ENCODE measurements at places on chromosomes 7 and 10.

- DNase-seq, result no peak
Measured at GRCh38 chr7:103349805-103350204, 2.4 kb downstream of the PSMC2 start.

GRCh38 chr7:1781369-1781768, 111.3 kb downstream of the ELFN1 start:
- DNase-seq, result no peak

- DNase-seq, result no peak
Measured at GRCh38 chr10:98858525-98858924, 377.1 kb downstream of the HPSE2 start.

GRCh38 chr7:130734815-130735716, 1.1 kb upstream of the KLF14 start:
- no peak for DNase-seq

- no peak for DNase-seq
Measured at GRCh38 chr10:12243864-12244620, 48.1 kb downstream of the CDC123 start.

GRCh38 chr10:4693967-4694366, 132.0 kb upstream of the AKR1E2 start:
- DNase-seq, result no peak

GRCh38 chr10:100359529-100360150, 12.6 kb downstream of the SCD start:
- DNase-seq, result no peak

- DNase-seq, result no peak
Measured at GRCh38 chr10:124351481-124352220, 67.1 kb downstream of the OAT start.

- no peak for DNase-seq
Measured at GRCh38 chr10:123039632-123039930, 30.8 kb downstream of the ACADSB start.

- DNase-seq, result no peak
Measured at GRCh38 chr10:102421507-102421756, 796 bp downstream of the FBXL15 start.

- DNase-seq, result no peak
Measured at GRCh38 chr10:69650589-69651261, 20.7 kb downstream of the FAM241B start.

GRCh38 chr7:136348542-136349192, 371.5 kb upstream of the MTPN start:
- DNase-seq, result no peak

DNA sequence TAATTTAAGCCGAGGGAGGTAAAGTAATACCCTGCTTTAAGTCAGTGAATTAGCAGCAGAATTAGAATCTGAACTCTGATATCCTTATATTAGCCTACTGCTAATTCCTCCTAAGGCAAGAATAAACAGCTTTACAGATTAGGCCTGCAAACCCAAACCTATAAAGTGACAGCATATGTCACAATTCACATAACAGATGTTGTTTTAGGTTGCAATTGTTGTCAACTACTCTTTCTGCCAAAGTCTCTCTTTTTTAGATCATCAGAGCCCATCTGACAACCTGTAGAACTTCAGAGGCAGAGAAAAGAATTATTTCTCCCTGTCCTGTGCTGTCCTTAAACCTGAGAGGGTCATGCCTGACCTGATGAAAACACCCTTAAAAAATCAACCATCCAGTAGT, 167.2 kb downstream of the PRKG1 start:
- DNase-seq, result no peak

GRCh38 chr7:156480671-156481070, 159.9 kb upstream of the RNF32 start:
- DNase-seq, result no peak

- no peak for DNase-seq
Measured at GRCh38 chr10:75294518-75294865, 58.7 kb upstream of the COMTD1 start.

DNA sequence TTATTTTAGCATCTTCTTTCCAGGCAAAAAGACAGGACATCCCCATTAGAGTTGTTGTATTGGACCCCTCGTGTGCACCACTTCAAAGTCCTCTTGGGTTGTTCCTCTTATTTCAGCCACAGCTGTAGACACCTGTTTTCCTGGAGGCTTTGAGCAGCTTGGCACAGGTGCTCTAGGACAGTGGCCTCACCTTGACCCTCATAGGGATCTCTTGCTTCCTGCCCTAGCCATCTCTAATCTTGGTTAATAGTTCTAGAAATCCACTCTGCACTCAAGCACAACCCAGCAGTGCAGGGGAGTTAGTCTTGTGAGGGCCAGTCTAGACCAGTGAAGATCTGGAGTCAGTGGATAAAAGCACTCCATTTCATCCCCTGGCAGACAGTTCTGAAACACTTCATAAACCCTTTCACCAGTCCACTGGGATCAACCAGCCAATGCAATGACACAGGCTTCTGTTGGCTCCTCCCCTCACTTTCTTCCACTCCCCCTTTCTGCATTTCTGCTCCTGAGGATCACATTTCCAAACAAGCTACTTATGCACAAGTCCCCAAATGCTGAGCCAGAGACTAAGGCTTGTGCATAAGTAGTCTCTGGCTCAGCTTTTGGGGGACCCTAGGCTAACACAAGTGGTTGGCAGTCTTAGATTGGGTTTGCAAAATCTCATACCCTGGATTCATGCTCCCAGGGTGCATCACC, 131.5 kb upstream of the LAMB4 start:
- DNase-seq, result no peak

GRCh38 chr10:3770611-3771110, 14.3 kb downstream of the KLF6 start:
- DNase-seq, result no peak

DNA sequence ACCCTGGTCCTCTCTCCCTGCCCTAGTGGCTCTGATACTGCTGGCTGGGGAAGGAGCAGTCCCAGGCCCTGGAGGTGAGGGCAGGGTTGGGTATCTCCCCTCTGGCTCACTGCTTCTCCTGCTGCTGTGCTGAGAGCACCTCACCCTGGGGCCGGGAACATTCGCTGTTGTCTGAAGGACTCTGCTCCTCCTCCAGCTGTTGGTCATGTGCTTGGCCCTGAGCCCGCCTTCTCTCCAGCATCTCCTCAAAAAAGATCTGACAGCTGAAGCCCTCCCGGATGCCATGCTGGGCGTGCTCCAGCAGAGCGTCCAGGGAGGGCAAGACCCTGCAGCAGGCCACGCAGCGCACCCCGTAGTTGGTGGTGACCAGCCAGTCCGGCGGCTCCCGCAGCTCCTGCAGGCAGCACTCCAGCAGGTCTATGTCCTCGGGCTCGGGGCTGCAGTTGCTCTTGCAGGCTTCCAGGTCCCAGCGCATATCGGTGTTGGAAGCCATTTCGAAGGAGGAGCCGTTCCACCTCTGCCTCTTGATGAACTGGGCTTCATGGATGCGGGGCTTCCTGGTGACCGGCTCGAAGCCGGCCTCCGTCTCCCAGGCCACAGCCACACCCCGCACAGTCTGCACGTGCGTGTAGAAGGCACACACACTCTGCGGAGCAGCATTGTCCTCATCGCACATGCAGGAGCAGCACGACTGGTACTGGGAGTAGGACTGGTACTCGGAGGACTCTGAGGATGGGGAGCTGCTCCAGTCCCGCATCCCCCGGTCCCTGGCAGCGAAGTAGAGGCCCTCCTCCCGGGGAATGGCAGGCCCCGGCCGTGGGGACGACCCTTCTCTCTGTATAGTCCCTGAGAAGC, 2.1 kb downstream of the FAM170B start:
- DNase-seq, result no peak

DNA sequence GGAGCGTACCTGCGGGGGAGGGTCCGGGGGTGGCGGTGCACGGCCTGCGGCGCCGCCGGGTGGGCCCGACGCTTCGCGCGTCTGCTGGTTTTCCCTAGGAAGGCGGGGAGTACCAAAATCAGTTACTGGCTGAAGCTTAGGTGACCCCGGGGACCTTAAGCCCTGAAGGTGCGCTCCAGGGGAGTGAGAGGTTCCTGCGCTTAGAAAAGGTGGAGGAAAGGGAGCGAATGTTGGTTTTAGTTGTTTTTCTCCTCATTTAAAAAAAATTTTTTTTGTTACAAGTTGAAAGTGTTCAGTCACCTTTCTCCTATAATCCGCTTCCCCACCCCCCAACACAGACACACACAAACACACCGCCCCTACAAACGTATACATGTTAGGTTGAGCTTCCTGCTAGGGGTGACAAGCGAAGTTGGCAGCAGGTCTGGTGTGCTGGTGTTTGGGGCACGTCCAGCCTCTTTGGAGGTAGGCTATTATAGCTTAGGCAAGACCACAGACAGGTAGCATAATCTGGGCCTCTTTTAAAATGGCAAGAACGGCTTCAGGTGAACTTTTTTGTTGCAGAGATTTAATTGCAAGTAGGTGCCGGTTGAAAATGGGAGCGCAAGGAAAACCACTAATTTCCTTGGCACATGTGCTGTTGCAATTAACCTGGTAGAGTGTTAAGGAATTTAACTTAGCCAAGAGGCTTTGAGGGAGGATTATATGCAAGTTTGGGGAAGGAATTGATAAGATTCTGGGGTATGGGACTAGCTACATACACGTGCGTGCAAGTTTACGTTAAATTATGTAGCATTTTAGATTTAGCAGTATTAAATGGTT, 945 bp downstream of the ADD3 start:
- peak; percentile 8 for DNase-seq

DNA sequence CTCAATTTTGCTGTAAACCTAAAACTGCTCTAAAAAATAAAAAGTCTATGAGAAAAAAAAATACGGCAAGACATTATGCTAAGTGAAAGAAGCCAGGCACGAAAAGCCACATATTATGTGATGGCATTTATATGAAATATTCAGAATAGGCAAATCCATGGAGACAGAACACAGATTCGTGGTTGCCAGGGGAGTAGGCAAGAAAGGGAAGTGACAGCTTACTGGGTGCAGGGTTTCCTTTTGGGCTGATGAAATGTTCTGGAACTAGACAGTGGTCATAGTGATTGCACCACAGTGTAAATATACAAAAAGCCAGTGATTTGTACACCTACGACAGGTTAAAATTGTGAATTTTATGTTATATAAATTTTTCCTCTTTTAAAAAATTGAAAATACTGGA, 41.3 kb upstream of the GLI3 start:
- no peak for DNase-seq

DNA sequence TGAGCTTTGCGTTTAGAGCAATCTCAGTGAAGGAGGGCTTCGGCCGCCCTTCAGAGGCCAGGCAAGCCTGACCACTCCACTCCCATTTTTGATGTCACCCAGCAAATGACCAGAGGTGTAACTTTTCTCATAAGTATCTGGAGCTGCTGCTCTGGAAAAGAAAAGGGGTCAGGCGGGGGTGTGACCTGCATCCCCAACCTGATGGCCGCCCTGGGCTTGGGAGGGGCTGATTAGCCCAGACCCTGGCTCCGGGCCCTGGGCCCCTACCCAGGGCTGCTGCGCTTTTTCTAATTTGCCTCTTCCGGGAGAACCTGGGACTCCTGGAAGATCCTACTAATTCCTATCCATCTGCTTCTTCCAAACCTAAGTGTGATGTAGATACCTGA, 9.6 kb upstream of the EBF3 start:
- DNase-seq, result no peak

- DNase-seq, result no peak
Measured at GRCh38 chr7:97270280-97270679, 152.8 kb downstream of the SDHAF3 start.

DNA sequence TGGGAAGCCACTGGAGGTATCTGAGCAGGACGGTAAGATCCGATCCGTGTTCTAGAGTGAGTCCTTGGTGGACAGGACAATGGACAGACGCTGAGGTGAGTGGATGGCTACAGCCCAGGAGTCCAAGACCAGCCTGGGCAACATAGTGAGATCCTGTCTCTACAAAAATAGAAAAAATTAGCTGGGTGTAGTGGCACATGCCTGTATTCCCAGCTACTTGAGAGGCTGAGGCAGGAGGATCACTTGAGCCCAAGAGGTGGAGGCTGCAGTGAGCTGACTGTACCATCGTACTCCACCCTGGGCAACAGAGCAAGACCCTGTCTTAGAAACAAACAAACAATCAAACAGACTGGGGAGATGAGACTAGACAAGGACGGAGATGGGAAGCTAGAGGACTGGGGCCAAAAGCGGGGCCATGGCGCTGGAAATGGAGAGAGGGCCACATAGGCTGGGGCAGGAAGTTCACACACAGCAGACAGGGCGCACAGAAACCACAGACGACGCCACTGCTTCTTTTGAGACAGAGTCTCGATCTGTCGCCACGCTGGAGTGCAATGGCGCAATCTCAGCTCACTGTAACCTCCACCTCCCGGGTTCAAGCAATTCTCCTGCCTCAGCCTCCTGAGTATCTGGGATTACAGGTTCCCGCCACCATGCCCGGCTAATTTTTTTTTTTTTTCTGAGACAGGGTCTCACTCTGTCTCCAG, 24.7 kb downstream of the DAGLB start:
- no peak for DNase-seq

- DNase-seq, result no peak
Measured at GRCh38 chr10:97531401-97531986, 32.8 kb downstream of the UBTD1 start.

DNA sequence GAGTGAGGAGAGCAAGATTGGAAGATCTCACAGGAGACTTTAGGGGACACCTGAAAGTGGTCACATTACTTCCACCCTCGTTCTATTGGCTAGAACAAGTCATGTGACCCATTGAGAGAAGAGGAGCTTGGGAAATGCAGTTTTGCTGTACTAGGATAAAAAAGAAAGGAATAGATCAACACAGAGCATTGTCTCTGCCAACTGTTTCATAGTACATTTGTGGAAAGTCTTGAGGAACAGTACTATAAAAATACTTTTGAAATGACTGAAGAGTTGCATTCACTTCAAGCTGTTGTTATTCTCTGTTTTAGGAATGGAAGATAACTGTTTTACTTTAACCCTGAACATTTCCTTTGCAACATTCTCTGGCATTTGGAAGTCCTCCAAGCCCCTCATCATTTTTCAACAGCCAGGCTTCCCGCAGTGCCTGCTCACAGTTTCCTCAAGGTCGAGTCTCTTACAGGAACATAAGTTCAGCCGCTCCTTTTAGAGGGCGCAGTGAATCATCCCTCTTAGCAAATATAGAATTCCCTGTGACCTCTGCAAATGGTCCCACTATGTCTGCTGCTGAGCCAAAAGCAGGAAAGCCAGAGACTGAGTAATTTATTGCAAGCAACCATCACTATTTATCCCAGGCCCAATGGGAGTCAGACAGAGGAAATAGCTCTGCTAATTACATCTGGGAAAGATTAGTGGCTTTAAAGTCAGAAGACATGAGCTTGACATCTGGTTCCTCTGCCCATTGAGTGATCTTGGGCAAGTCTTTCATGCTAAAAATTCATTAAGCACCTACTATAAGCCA, 40.7 kb downstream of the MRPL32 start:
- DNase-seq, result no peak

- DNase-seq, result no peak
Measured at GRCh38 chr10:51367127-51367526, 292.8 kb downstream of the PRKG1 start.

GRCh38 chr10:59085054-59085453, 91.4 kb upstream of the PHYHIPL start:
- DNase-seq, result no peak

DNA sequence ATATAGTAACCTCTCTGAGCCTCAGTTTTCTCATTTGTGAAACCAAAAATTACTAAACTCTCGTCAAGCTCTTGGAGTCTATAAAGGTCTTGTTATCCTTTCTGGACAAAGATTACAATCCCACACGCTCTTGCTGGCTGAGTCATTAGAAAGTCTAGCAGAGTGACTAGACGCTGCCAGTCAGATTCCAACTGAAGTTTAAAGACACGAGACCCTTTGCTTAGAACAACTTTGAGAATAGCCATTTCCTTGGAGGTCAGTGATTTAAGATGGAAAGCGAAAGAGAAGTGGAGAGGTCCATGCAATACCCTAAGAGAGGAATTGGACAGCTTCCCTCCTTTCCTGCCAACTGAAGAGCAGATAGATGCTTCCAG, 119.5 kb downstream of the APBB1IP start:
- no peak for DNase-seq

Measured in stimulated activated CD4-positive, alpha-beta T cell treated with anti-CD3 and anti-CD28 coated beads, TNF-alpha, amount 100 ng/mL, for 4 hours (primary cell).